ENCODE measurements at places on chromosomes 11 and 22. TPM values are rescaled to one million over a fixed set of nuclear protein-coding genes. Genes with fewer than 3 reads are reported as not detected.
A peak's percentile ranks its signal among the peaks of the same experiment; 100 is the strongest.

GRCh38 chr11:130165601-130166456 is 6.2 kb downstream of the ST14 start:
- peak; percentile 68 for DNase-seq

The ASRGL1 gene
- 32.5 TPM for total RNA-seq

The KIRREL3 gene
- total RNA-seq, result 0.64 TPM

The OR6A2 gene
- 0.59 TPM for total RNA-seq

The APOA4 gene
- total RNA-seq, result not detected

- no peak for DNase-seq
Measured at GRCh38 chr11:113647856-113648255, 58.3 kb downstream of the TMPRSS5 start.

The SULT4A1 gene
- 0.82 TPM for total RNA-seq

GRCh38 chr11:70556884-70557741 is 158.8 kb downstream of the CTTN start:
- peak; percentile 75 for DNase-seq

GRCh38 chr11:103536335-103536722 is 427.1 kb downstream of the DYNC2H1 start:
- DNase-seq, result no peak

GRCh38 chr22:23313791-23314567 is 133.7 kb downstream of the BCR start:
- DNase-seq, result no peak

GRCh38 chr11:85595285-85595884 is 31.8 kb downstream of the DLG2 start:
- no peak for DNase-seq

All from colonic mucosa (tissue), 4 donors.